Uterus (tissue), 4 donors: ENCODE measurements at places on chromosomes 1 and 21.

DNA sequence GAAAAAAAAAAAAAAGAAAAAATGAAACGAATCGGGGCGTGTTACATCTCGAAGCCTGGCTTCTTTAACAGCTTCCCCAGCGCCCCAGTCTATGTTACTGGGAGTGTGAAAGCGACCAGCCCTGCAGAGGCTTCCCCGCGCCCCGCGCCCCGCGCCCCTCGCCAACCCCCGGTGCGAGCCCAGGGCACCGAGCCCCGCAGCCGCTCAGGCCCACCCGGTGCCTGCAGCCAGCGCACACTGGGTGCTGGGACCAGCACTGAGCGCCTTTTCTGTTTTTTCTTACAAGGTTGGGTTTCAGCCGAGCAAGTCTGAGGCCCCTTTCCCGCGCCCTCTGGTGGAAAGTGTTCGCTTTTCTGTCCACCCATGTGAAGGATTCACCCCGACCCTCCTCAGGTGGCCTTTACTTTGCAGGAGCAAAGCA, 42.1 kb upstream of the ZNF496 start:
- peak; percentile 54 for DNase-seq
- no peaks in the 10 kb centered on the region for H3K27me3 ChIP-seq
- H3K4me3 ChIP-seq, result peak overlapping the region; percentile 30
- H3K4me1 ChIP-seq, result no peaks in the 10 kb centered on the region
- H3K36me3 ChIP-seq, result no peaks in the 10 kb centered on the region
- H3K27ac ChIP-seq, result no peak overlapping the region

GRCh38 chr1:41917076-41917475, 1.6 kb downstream of the HIVEP3 start:
- no peaks in the 10 kb centered on the region for H3K27me3 ChIP-seq
- no peaks in the 10 kb centered on the region for H3K36me3 ChIP-seq
- H3K27ac ChIP-seq, result no peak overlapping the region

GRCh38 chr1:5465281-5465711, 526.9 kb downstream of the NPHP4 start:
- no peak overlapping the region for H3K4me3 ChIP-seq
- no peak overlapping the region for H3K27ac ChIP-seq
- H3K27me3 ChIP-seq, result no peaks in the 10 kb centered on the region

DNA sequence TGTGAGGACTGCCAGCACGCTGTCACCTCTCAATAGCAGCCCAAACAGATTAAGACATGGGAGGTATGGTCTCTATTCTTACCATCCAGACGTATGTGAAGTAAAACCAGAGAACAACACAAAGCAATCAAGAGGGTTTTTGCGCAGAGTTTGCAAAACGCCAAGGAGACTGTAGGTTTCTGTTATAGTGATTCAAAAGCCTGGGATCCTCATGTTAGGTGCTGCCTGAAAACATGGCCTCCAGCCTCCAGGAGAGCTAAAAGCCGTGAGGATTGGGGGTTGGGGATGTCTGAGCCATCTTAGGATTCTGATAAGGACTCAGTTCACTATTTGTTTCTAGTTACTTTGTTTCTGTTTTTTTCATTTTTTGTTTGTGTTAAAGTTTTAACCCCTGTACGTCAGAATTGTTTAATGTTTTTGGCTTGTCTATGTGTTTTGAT, 4.2 kb upstream of the CCT8 start:
- DNase-seq, result no peak
- peak overlapping the region; percentile 55 for H3K4me3 ChIP-seq
- peak overlapping the region; percentile 81 for H3K27ac ChIP-seq
- H3K27me3 ChIP-seq, result no peaks in the 10 kb centered on the region
- H3K4me1 ChIP-seq, result no peaks in the 10 kb centered on the region
- no peaks in the 10 kb centered on the region for H3K36me3 ChIP-seq

DNA sequence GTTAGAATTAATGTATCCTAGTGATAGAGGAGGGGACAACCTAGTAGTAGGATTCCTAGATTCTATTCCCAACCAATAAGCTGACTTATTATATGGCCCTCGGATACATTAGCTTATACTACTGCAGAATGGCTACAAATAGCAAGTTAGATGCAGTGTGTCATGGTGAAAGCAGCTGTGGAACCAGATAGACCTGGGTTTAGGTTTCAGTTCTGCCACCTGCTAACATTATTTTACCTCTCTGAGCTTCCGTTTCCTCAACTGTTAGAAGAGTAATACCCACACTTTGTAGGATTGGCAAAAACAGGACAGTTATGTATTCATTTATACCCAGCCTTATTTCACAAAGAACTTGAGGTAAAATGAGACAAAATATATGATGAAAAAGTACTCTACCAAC, 21.6 kb upstream of the MAGOH start:
- no peak for DNase-seq
- H3K36me3 ChIP-seq, result no peaks in the 10 kb centered on the region
- H3K27ac ChIP-seq, result no peak overlapping the region
- H3K4me3 ChIP-seq, result no peak overlapping the region
- H3K27me3 ChIP-seq, result no peaks in the 10 kb centered on the region
